ENCODE measurements at places on chromosomes 7 and 10. TPM values are rescaled to one million over a fixed set of nuclear protein-coding genes. Genes with fewer than 3 reads are reported as not detected.

- no peaks in the 10 kb centered on the region for H3K27me3 ChIP-seq
- DNase-seq = no peak
- H3K4me3 ChIP-seq = no peak overlapping the region
- H3K36me3 ChIP-seq = peaks cover 66% of the 10 kb centered on the region
- H3K4me1 ChIP-seq = peaks cover 8% of the 10 kb centered on the region
These were observed 6.5 kb downstream of the GNB2 start for GRCh38 chr7:100679927-100680575.

GRCh38 chr7:25272265-25272664 is 44.0 kb upstream of the NPVF start:
- H3K27me3 ChIP-seq = no peaks in the 10 kb centered on the region
- H3K36me3 ChIP-seq = no peaks in the 10 kb centered on the region
- no peak overlapping the region for H3K27ac ChIP-seq
- no peak overlapping the region for H3K4me3 ChIP-seq

DNA sequence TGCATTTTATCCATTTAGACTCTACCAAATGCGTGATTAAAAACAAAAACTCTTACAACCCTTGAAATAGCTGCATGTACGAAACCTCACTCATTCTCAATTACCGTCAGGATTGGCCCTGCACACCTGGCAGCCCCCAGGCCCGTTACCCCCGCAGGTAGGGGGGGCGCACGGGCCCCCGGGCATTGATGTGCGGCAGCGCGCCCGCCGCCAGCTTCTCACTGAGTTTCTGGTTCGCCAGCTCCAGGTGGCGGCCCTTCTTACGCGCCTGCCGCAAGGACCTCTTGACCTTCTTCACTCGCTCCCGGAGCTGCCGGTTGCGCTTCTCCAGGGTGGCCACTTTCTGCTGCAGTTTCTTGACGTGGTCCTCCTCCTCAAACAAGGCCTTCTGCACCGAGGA is 103.2 kb downstream of the CCDC3 start:
- no peak for DNase-seq
- H3K4me3 ChIP-seq = no peak overlapping the region
- H3K27ac ChIP-seq = no peak overlapping the region
- H3K27me3 ChIP-seq = no peaks in the 10 kb centered on the region
- H3K36me3 ChIP-seq = no peaks in the 10 kb centered on the region

DNA sequence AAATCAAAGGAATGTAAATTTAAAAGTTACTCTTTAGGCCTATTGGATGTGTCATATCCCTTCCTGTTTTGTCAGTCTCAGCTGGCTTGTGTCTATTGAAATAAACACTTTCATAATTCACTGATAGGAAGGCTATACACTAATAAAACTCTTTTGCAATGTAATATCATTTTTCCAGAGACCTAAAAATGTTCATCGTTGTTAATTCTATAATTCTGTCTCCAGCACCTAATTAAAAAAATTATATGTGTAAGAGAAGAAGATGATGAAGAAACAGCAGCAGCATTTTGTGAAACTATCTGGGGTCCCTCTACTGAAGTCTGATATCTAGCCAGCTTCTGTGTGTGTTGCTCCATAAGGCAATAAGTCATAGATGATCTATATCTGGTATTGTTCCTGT is 602.7 kb downstream of the ETV1 start:
- DNase-seq = no peak
- no peak overlapping the region for H3K4me3 ChIP-seq
- no peaks in the 10 kb centered on the region for H3K36me3 ChIP-seq
- no peaks in the 10 kb centered on the region for H3K27me3 ChIP-seq
- H3K4me1 ChIP-seq = no peaks in the 10 kb centered on the region
- no peak overlapping the region for H3K27ac ChIP-seq

GRCh38 chr10:101669181-101669580 is 25.8 kb downstream of the FBXW4 start:
- H3K36me3 ChIP-seq = peaks cover 55% of the 10 kb centered on the region
- no peak overlapping the region for H3K27ac ChIP-seq
- H3K4me1 ChIP-seq = peaks cover 3% of the 10 kb centered on the region
- H3K4me3 ChIP-seq = no peak overlapping the region

DNA sequence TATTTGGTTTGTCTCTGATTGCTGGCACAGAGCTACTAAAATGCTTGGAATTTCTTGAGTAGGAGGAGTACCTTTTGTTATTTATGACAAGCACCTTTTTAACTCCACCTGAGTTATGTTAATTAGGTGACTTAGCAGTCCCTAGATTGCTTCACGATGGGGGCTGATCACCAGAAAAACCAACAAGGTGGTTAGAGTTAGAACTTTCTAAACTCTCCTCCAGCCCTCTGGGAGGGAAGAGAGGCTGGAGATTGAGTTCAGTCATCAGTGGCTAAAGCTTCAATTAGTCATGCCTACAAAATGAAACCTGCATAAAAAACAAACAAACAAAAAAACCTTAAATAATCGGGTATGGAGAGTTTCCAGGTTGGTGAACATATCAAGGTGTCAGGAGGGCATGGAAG is 23.6 kb upstream of the ING3 start:
- no peak overlapping the region for H3K27ac ChIP-seq
- no peak for DNase-seq

DNA sequence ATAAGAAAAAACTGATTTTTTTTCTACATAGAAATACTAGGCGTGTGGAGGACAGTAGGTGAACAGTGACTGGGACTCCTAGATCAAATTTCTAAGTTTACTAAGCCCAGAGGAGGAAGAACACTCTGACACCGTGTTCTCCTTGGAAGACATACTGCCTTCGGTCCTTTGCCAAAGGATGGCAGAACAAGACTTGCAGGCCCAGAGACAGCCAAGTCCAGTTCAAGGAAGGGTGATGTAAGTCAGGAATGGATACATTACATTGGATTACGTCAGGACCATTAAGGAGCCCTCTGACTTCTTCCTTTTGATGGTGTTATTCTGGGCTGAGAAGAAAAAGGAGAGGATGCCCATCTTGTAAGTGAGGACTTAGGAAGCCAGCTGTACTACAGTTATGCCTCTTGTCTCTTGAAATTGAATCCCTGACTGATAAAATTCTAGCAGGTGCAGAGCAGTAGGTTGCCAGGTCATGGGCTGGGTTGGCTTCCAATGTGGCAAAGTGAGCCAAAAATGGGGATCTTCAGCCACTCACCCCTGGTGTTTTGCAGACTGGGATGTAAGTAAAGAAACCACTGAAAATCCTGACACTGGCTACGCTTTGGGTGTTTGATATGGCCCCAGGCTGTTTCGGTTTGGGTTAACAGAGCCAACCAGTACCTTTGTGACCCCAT is 45.1 kb downstream of the RELN start:
- H3K27ac ChIP-seq = no peak overlapping the region
- no peaks in the 10 kb centered on the region for H3K27me3 ChIP-seq
- DNase-seq = no peak
- no peaks in the 10 kb centered on the region for H3K4me1 ChIP-seq
- no peak overlapping the region for H3K4me3 ChIP-seq
- H3K36me3 ChIP-seq = no peaks in the 10 kb centered on the region

DNA sequence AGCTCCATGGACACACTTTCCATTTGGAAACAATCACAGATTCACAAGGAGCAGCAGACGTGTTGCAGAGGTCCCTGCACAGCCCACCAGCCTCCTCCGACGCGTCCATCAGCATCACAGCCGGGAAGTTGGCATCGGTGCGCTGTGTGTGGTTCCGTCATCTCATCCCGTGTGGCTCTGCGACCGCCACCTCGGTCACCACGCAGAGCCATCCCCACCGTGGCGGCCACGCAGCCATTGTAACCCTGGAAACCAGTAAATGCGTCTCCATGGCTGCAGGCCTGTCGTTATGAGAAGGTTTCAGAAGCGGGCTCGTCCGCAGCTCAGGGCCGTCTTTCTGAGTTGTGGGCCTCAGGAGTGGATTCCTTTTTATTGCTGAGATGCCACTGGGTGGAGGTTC is 36.0 kb downstream of the FOXK1 start:
- H3K4me3 ChIP-seq = no peak overlapping the region
- peaks cover 26% of the 10 kb centered on the region for H3K4me1 ChIP-seq

- no peak overlapping the region for H3K27ac ChIP-seq
- no peak for DNase-seq
- H3K27me3 ChIP-seq = no peaks in the 10 kb centered on the region
- H3K4me1 ChIP-seq = no peaks in the 10 kb centered on the region
These were observed 49.6 kb upstream of the SORCS3 start for GRCh38 chr10:104591441-104591840.

DNA sequence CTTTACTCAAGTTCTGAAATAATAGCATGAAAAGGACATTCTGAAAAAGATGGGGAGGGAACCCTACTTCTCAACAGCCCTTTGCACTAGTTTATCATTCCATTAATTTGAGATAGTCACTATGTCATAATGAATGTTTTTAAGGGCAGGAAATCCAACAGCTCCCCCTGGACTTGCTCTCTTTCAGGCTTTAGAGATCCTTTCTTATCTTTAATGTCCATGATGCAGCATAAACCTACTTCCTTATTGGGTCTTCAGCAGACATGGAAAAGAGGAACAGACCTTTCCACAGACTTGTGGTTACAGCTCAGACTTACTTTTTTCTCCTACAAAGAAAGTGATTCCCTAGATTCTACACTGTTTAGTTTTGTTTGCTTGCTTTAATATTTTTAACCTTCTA is 87.3 kb downstream of the IDE start:
- no peaks in the 10 kb centered on the region for H3K27me3 ChIP-seq
- no peak overlapping the region for H3K4me3 ChIP-seq
- H3K4me1 ChIP-seq = no peaks in the 10 kb centered on the region
- H3K27ac ChIP-seq = no peak overlapping the region
- no peak for DNase-seq

GRCh38 chr7:77461246-77461645 is 45.1 kb upstream of the GSAP start:
- H3K27me3 ChIP-seq = no peaks in the 10 kb centered on the region
- no peak overlapping the region for H3K27ac ChIP-seq
- H3K36me3 ChIP-seq = no peaks in the 10 kb centered on the region
- no peak overlapping the region for H3K4me3 ChIP-seq
- H3K4me1 ChIP-seq = peaks cover 5% of the 10 kb centered on the region

DNA sequence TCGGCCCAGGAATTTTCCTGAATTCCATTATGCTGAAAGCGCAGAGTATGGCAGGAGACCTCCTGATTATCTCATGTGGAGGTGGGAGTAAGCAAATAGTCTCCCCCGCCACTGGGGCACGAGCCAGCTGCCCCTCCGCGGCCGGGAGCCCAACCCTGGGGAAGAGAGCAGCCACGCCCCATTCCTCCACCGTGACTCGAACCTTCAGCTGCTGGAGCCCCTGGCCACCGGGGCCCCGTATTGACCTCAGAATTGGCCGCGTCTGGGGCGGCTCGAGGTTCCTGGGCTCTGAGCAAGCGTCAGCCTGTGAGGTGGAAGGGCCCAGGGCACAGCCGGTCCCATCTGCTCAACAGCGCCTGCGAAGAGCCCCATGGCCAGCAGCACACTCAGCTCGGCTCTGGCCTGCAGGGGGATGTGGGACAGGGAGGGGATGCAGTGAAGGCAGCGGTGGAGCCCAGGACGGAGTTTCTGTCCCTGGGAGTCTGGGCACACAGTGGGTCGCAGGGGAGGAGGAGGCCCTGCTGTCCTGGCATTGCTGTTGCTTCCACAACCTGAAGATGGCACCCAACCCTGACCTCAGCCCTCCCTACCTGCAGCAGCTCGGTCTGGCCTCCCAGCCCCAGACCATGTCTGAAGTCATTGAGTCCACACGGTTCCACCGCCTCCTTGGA is 97.8 kb downstream of the CHST15 start:
- no peaks in the 10 kb centered on the region for H3K36me3 ChIP-seq
- DNase-seq = peak; percentile 55
- no peak overlapping the region for H3K27ac ChIP-seq
- H3K4me3 ChIP-seq = no peak overlapping the region

- no peak overlapping the region for H3K4me3 ChIP-seq
- H3K4me1 ChIP-seq = peaks cover 7% of the 10 kb centered on the region
- H3K27me3 ChIP-seq = no peaks in the 10 kb centered on the region
- DNase-seq = no peak
- no peaks in the 10 kb centered on the region for H3K36me3 ChIP-seq
These were observed 36.0 kb upstream of the GLCCI1 start for GRCh38 chr7:7932553-7932952.

DNA sequence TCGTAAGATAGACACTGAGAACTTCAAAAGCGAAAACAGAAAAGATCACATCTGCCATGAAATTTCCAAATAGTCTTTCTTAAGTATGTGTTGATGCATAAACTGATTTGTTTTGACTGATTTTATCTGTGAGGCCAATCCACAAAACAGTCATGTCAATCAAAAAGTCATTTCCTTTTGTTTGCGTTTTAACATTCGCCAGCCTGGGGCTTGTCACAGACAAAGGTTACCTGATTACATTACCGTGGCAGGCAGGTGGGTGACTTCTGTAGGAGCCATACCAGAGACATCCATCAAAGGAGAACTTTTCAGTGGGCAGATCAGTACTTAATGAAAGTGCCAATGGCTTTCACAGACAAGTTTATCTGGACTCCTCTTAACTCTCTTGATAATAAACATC is 45.5 kb upstream of the BET1 start:
- H3K36me3 ChIP-seq = no peaks in the 10 kb centered on the region
- peaks cover 12% of the 10 kb centered on the region for H3K4me1 ChIP-seq
- H3K27me3 ChIP-seq = no peaks in the 10 kb centered on the region

- no peak for DNase-seq
- H3K27ac ChIP-seq = no peak overlapping the region
- H3K36me3 ChIP-seq = no peaks in the 10 kb centered on the region
- no peak overlapping the region for H3K4me3 ChIP-seq
These were observed 317.5 kb downstream of the DNAJB6 start for GRCh38 chr7:157654350-157654749.

DNA sequence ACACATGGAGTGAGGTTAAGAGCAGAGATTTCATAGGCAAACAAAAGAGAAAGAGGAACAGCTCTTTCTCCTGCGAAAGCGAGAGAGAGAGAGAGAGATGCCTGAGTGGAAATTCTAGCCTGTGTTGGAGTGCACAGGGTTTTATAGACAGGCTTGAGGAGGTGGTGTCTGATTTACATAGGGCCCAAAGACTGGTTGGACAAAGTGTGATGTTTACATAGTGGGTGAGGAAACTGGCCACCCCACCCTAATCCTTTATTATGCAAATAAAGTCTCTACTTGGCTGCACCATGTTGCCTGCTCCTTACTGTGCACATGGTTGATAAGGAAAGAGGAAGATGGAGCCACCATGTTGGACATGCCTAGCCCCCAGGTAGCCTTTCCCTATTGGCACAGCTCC is 967.8 kb upstream of the SORCS1 start:
- DNase-seq = no peak
- no peaks in the 10 kb centered on the region for H3K36me3 ChIP-seq
- no peaks in the 10 kb centered on the region for H3K4me1 ChIP-seq
- no peak overlapping the region for H3K4me3 ChIP-seq

DNA sequence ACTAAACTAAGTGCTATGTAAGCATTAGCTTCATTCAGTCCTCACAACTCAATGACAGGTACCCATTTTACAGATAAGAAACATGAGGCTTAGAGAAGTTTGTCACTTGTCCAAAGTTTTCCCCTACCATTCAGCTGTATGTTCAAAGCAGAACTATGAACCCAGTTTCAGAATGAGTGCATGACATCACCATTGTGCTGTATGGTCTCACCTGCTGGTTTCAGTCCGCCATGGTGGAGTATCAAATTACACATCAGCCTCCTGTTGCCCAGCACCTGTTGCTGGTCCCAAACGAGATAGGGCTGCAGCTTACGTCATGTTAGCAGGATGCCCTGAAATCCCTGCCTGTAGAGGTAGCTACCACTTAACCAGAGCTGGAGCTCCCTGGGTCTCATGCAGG is 95.0 kb downstream of the DYNC1I1 start:
- no peaks in the 10 kb centered on the region for H3K27me3 ChIP-seq
- DNase-seq = no peak
- H3K27ac ChIP-seq = no peak overlapping the region
- H3K36me3 ChIP-seq = no peaks in the 10 kb centered on the region

Gene DMBT1
- total RNA-seq = 0.10 TPM

Gene SLC25A40
- total RNA-seq = 31.7 TPM

Gene TRPV5
- not detected for total RNA-seq

Gene AQP1
- 71.7 TPM for total RNA-seq

Gene CFTR
- not detected for total RNA-seq

Gene EEPD1
- 9.3 TPM for total RNA-seq

Measured in thyroid gland (tissue), 4 donors.